Activated naive CD4-positive, alpha-beta T cell treated with anti-CD3 and anti-CD28 coated beads for 36 hours (primary cell): ENCODE measurements at places on chromosomes 6 and 20. TPM values are rescaled to one million over a fixed set of nuclear protein-coding genes. Genes with fewer than 3 reads are reported as not detected.

The FBXO30 gene
- 2.1 TPM for total RNA-seq

The TULP4 gene
- total RNA-seq: 17.4 TPM

The VEGFA gene
- total RNA-seq: 37.3 TPM

The DEF6 gene
- total RNA-seq: 90.6 TPM

The STMND1 gene
- total RNA-seq: not detected

The SCRT2 gene
- total RNA-seq: not detected

The SLC22A3 gene
- not detected for total RNA-seq

The OR2B6 gene
- total RNA-seq: not detected

The POM121L2 gene
- not detected for total RNA-seq

The DNPH1 gene
- 59.7 TPM for total RNA-seq

The RAMACL gene
- total RNA-seq: 0.52 TPM

The RRAGD gene
- total RNA-seq: 13.2 TPM

The MAS1 gene
- total RNA-seq: not detected

The TMX4 gene
- 28.3 TPM for total RNA-seq

The ARHGAP40 gene
- total RNA-seq: not detected

The SERAC1 gene
- total RNA-seq: 4.8 TPM

The SGK2 gene
- 0.27 TPM for total RNA-seq

The SLC23A2 gene
- total RNA-seq: 18.1 TPM

The ARFGEF3 gene
- 0.72 TPM for total RNA-seq

The C20orf141 gene
- not detected for total RNA-seq

The PLCB1 gene
- total RNA-seq: 1.2 TPM

The TRIM31 gene
- 0.17 TPM for total RNA-seq

The ZSCAN16 gene
- total RNA-seq: 2.3 TPM

The HUS1B gene
- total RNA-seq: 0.67 TPM

The OR2J3 gene
- total RNA-seq: not detected

The VWA7 gene
- 0.69 TPM for total RNA-seq

The IFNGR1 gene
- 25.5 TPM for total RNA-seq

The CTCFL gene
- not detected for total RNA-seq

The SALL4 gene
- total RNA-seq: not detected

The FARS2 gene
- 15.8 TPM for total RNA-seq

The NTSR1 gene
- not detected for total RNA-seq

The DEFB124 gene
- not detected for total RNA-seq

The PRR18 gene
- total RNA-seq: not detected

The NKAIN4 gene
- not detected for total RNA-seq

The OR2H2 gene
- not detected for total RNA-seq

The BMP6 gene
- 0.36 TPM for total RNA-seq

The BCAS1 gene
- total RNA-seq: not detected

The RNF39 gene
- total RNA-seq: not detected
